ENCODE measurements at places on chromosomes 3 and 15.

- DNase-seq: no peak
These were observed 90.2 kb downstream of the LINGO1 start for GRCh38 chr15:77542491-77543001.

- DNase-seq: no peak
These were observed 60.6 kb downstream of the LSAMP start for GRCh38 chr3:116384717-116385116.

DNA sequence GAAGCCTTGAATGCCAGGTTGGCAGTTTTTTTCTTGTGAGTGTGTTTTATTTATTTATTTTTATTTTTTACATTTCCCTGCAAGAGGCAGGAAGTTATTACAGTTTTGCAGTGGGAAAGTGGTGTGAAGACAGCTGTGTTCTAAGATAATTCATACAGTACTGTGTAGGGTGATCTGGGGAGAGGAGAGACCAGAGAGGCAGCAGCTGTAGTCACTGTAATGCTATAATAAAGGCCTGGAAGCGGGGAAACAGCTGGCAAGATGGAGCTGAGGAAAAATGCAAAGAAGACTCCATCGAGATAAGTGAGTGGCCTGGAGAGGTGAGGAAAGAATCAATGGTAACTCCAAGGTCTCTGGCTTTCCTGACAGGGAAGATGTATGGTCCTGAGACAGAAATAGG, 23.1 kb downstream of the CNTN3 start:
- DNase-seq: no peak

DNA sequence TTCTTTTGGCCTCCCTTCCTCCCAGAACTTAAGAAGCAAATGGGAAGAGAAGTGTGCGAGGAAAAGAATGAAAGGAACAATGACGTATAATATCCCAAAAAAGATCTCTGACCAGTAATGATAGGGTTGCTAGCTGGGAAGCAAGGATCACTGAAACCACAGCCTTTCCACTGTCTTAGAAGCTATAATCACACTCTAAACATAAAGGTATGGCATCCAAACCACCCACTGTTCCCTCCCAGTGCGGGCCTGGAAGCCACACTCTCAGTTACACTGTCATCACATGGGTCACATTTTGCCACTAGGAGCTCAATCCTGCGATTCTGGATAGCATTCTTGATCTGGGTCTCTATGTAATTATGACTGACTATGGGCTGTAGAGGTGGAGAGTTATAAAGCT, 131.6 kb upstream of the HACD2 start:
- no peak for DNase-seq

GRCh38 chr15:28269097-28269496, 52.9 kb downstream of the HERC2 start:
- DNase-seq: no peak

GRCh38 chr3:149519912-149520311, 45.4 kb downstream of the TM4SF4 start:
- no peak for DNase-seq

DNA sequence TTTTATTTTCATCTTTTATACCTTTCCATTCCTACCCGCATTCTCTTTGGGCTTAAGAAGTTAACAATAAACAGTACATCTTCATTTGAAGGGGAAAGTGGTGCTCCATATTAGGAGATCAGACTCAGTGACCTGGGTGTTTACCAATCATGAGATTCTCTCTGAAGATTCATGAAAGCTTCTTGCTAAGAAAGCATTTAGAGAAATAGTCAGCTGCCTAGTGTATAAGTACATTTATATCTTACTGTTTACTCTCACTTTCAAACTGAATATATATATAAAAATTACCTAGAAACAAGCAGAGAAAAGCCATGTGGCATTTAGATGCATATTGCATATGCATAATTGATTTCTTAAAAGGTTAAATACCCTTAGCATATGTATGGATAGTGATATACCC, 100.5 kb downstream of the KCNH8 start:
- DNase-seq: no peak

DNA sequence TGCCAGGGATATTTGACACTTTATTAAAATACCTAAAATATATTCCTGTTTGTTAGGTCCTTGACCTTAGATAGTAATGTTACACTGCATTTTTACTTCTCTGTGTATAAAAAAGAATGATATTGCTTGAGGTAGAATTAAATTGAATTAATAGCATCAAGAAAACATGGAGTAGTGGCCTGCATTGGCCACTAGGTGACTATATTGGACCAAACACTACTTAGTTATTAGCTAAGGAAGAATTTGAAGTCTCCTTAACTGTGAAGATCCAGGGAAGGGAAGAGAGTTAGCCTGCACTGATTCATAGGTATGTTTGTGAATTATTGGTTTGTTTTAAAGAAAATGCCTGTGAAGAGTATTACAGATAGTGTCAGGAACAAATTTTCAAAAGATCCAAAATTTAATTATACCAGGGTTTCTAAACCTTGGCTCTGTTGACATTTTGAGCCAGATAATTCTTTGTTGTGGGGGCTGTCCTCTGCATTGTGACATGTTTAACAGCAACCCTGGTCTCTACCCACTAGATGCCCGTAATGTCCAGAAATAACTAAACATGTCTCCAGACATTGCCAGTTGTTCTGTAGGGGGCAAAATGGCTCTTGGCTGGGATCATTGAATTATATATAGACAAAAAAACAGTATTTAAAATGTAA, 103.6 kb upstream of the THSD4 start:
- no peak for DNase-seq

- DNase-seq: no peak
These were observed 24.6 kb downstream of the GTF2E1 start for GRCh38 chr3:120767106-120767505.

GRCh38 chr15:45156744-45157455, 27.1 kb downstream of the DUOX1 start:
- no peak for DNase-seq

- DNase-seq: no peak
These were observed 128.8 kb upstream of the IL12A start for GRCh38 chr3:159859836-159860235.

GRCh38 chr15:86555939-86556338, 476.3 kb downstream of the AGBL1 start:
- no peak for DNase-seq

DNA sequence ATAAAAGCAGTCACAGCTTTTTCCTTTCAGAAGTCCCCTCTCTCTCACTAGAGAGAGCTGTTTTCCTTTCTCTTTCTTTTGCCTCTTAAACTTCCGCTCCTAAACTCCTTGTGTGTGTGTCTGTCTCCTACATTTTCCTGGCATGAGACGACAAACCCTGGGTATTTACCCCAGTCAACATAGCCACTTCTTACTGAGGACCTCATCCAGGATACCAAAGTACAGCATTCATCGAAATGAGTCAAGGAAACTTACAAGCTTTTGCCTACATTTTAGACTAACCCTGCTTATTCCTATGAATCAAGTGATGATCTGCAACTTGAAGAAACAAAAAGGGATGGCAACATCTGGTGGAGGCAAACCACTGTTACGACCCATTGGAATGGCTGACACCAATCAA, 16.7 kb downstream of the PATL2 start:
- DNase-seq: no peak

DNA sequence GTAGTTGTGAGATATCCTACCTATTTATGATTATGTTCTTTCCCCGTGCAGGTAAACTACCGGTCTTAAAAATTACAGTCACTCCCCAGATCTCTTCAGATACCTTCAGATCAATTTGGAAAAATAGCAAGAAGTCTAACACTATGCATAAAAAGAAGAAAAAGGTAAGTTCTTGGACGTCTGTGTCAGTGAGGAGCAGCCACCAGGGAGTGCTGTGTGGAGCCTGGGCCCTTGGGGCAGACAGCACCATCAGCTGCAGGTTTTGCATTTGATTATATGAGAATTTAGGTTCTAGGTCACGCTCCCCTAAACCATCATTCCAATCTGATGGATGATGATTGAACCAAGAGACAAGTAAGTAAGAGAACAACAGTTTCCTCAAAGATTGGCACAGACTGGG, 8.9 kb upstream of the RNF7 start:
- no peak for DNase-seq

- DNase-seq: no peak
These were observed 9.2 kb downstream of the IGF2BP2 start for GRCh38 chr3:185815391-185816282.

DNA sequence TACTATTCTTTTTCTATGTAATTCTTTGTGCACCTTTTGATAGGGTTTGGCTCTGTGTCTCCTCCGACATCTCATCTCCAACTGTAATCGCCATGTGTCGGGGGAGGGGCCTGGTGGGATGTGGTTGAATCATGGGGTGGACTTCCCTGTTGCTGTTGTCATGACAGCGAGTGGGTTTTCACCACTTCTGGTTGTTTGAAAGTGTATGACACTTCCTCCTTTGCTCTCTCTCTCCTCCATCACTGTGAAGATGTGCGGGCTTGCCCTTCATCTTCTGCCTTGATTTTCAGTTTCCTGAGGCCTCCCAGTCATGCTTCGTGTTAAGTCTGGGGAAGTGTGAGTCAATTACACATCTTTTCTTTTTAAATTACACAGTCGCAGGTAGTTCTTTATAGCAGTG, 225.8 kb upstream of the DPPA4 start:
- DNase-seq: peak; percentile 4

- DNase-seq: peak; percentile 76
These were observed at the start of gene SPINT1 for GRCh38 chr15:40843885-40844695. TSS of gene SPINT1 (plus strand) at chr15:40844048. CDS start at chr15:40844555, 507 bp downstream.

GRCh38 chr3:69033470-69033869, 18.7 kb downstream of the TMF1 start:
- DNase-seq: no peak

GRCh38 chr15:68228971-68229385, 550 bp downstream of the CLN6 start:
- DNase-seq: no peak

GRCh38 chr15:91135201-91136130, 35.4 kb downstream of the SV2B start:
- no peak for DNase-seq

GRCh38 chr15:100849021-100849854, 30.4 kb upstream of the ALDH1A3 start:
- peak; percentile 50 for DNase-seq

DNA sequence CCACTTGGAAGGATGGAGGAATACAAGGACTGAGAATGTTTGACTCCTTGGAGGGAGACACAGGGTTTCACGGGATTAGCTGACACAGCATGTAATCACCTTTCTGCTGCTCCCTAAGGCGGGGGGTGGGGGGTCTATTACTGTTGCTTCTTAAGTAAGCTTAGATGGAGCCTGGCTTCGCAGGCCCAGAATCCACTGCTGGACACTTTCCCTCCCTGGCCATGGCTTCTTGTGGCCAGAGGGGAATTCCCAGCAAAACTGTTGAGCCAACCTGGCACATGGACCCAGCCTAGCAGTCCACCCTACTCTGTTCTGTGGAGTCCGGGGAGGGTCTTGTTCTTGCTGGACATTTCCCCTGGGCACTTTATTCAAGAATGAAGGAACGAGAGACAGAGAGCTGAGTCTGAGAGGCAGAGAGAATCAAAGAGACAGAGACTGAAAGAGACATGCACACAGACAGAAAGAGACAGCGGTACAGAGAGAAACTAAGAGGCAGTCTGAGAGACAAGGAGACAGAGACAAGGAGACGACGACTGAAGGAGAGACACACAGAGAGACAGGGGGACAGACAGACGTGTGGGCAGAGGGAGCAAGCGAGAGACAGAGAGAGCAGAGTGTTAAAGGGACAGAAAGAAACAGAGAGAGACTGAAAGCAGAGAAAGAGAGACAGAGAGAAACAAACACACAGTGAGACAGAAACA, 55.6 kb upstream of the DLG1 start:
- DNase-seq: no peak

DNA sequence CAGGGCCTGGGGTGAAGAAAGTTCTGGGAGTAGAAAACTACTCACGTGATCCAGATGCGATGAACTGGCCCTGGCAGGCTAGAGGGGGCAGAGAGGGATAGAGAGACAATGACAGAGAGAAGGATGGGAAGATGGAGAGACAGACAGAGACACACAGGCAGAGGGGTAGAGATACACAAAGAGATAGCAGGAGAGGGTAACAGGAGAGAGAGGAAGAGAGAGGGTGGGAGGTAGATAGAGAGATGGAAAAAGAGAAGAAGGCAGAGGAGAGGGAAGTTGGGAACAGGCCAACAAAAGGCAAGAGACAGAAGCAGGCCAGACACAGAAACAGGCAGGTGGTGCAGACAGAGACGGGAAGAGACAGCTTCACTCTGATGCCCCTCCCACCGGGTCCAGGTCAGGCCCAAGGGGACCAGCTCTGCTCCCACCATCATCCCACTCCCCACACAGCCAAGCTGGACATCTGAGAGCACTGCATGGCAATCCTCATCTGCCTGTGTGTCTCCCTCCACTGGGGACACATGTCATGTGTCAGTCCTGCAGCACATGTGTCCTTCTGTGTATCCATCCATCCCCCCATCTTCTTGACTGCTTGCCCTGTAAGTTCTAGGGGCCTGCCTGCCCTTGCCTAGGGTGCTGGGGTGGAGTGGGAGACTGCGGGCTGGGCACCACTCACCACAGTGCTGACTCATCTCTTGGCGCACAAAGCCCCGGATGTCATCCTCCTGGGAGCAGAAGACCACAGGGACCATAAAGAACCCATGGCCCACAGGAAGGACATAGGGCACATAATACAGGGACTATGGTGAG, 2.2 kb upstream of the UCN2 start:
- no peak for DNase-seq

GRCh38 chr3:144403040-144403457, 431.4 kb downstream of the DIPK2A start:
- DNase-seq: no peak

DNA sequence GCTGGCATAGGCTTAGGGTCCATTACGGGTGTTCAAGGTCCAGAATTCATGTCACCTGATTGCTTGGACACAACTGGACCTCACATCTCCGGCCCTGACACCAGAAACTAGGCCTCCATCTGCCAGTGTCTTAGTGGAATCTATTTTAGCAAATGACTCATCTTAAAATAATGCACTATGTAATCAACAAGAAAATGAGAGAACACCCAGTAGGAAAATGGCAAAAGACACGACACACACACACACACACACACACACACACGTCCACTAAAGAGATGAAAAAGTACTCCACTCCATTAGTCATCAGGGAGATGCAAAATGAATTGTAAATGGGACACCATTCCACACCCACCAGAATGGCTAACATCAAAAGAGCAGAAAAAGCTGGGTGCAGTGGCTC, 11.2 kb downstream of the APBA2 start:
- no peak for DNase-seq

GRCh38 chr15:61047783-61048182, 181.3 kb downstream of the RORA start:
- DNase-seq: no peak

DNA sequence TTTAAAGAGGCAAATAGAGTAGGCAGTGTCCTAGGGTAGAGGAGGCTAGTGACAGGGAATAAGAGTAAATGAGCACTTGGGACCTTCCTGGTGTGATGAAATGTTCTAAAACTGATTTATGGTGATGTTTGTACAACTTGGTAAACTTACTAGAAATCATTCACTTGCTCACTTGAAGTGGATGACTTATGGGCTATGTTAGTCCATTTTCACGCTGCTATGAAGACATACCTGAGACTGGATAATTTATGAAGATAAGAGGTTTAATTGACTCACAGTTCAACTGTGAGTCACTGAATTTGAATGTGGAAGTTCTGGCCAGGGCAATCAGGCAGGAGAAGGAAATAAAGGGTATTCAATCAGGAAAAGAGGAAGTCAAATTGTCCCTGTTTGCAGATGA, 31.7 kb upstream of the DHX36 start:
- DNase-seq: no peak

All from activated T-cell treated with anti-CD3 and anti-CD28 coated beads for 48 hours (primary cell).